Caco-2 (cell line): ENCODE measurements at places on chromosomes 7 and 10. TPM values are rescaled to one million over a fixed set of nuclear protein-coding genes. Genes with fewer than 3 reads are reported as not detected.

Gene ERVW-1
- total RNA-seq: 0.51 TPM in 1 of 2 replicates, not detected in the other

GRCh38 chr7:48420206-48420605 lies 248.9 kb downstream of the ABCA13 start:
- H3K27ac ChIP-seq: no peak overlapping the region
- DNase-seq: no peak
- H3K36me3 ChIP-seq: no peaks in the 10 kb centered on the region
- H3K27me3 ChIP-seq: no peaks in the 10 kb centered on the region
- H3K4me3 ChIP-seq: no peak overlapping the region

DNA sequence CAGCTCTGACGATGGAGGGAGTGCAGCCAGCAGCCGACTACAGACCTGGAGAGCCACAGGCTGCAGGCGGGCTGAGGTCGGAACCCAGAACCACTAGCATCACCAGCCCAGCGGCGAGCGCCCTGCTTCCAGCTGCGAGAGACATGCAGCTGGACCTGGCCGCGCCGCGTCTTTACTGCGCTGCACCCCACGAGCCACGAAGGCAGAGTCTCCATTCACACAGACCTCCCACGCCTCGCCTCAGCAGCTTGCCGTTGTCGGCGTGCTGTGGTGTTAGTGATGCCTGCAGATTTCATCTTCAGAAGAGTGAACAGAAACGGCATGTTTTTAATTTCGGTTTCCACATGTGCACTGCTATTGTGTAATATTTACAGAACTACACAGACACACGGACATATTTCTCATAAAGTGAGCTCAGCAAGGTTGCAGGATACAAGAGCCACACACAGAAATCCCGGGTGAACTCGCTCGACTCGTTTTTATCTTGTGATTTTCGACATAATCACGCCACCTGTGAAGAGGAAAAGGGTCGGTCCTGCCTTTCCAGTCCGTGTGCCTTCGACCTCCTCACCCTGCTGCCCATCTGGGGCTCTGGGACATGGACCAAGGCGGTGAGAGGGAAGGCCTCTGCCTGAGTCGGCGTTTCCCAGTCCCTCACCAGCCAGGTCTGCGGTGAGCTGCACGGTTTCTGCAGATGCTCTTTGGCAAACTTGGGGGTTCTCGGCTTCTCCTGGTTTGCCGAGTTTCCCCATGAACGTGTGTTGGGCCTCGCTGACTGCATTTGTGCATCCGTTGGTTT lies 252.2 kb downstream of the ELFN1 start:
- H3K4me3 ChIP-seq: no peak overlapping the region
- no peak overlapping the region for H3K27ac ChIP-seq
- H3K27me3 ChIP-seq: no peaks in the 10 kb centered on the region
- no peaks in the 10 kb centered on the region; the same call in none of the 2 replicates for H3K36me3 ChIP-seq

GRCh38 chr10:13348216-13349017 lies at the start of gene SEPHS1:
Gene SEPHS1, minus strand, starts transcription at chr10:13348293. Its CDS starts 3,343 bp downstream, at chr10:13344950.
- no peaks in the 10 kb centered on the region for H3K27me3 ChIP-seq
- peak within 1 kb of the TSS; percentile 39 for H3K4me3 ChIP-seq
- DNase-seq: peak; percentile 92
- peak within 1 kb of the TSS; percentile 79 for H3K27ac ChIP-seq
- peaks cover 2% of the 10 kb centered on the region; the same call in 1 of the 2 replicates for H3K36me3 ChIP-seq
